ENCODE measurements at places on chromosomes 3 and 15. TPM values are rescaled to one million over a fixed set of nuclear protein-coding genes. Genes with fewer than 3 reads are reported as not detected.

DNA sequence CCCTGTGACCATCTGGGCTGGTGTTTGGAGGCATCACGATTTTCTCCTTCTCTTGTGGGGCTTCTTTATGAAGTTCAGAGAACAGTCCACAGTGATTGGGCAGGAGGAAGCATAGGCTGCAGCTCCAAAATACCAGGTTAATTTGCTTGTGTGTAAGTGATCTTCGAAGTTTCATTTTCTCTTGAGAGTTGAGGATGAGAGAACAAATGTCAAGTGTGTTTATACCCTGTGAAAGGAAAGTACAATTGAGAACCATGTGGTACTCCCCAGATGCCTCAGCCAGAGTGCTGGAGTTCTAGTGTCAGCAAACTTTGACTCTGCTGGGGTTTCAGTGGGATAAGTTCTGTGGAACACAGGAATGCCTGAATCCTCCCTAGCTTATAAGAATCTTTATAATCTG is 357.1 kb upstream of the CFAP20DC start:
- no peak overlapping the region for H3K4me3 ChIP-seq
- DNase-seq = no peak
- no peaks in the 10 kb centered on the region for H3K27me3 ChIP-seq
- H3K27ac ChIP-seq = no peak overlapping the region
- no peaks in the 10 kb centered on the region for H3K36me3 ChIP-seq

GRCh38 chr3:16818945-16819344 is 65.8 kb upstream of the PLCL2 start:
- DNase-seq = no peak
- H3K27me3 ChIP-seq = no peaks in the 10 kb centered on the region
- H3K27ac ChIP-seq = no peak overlapping the region
- H3K36me3 ChIP-seq = no peaks in the 10 kb centered on the region
- no peak overlapping the region for H3K4me3 ChIP-seq

TRPC1 gene
- total RNA-seq = 0.14 TPM

GOLGA6L25 gene
- total RNA-seq = not detected

HRG gene
- not detected for total RNA-seq

- H3K36me3 ChIP-seq = no peaks in the 10 kb centered on the region
- no peak for DNase-seq
Measured at GRCh38 chr3:103082501-103082900, 647.7 kb downstream of the ZPLD1 start.

GRCh38 chr3:120559242-120560061 is 36.7 kb upstream of the NDUFB4 start:
- H3K27ac ChIP-seq = no peak overlapping the region
- H3K36me3 ChIP-seq = no peaks in the 10 kb centered on the region
- no peak overlapping the region for H3K4me3 ChIP-seq

Data from Karpas-422 (cell line).